ENCODE measurements at places on chromosomes 3 and 15.

DNA sequence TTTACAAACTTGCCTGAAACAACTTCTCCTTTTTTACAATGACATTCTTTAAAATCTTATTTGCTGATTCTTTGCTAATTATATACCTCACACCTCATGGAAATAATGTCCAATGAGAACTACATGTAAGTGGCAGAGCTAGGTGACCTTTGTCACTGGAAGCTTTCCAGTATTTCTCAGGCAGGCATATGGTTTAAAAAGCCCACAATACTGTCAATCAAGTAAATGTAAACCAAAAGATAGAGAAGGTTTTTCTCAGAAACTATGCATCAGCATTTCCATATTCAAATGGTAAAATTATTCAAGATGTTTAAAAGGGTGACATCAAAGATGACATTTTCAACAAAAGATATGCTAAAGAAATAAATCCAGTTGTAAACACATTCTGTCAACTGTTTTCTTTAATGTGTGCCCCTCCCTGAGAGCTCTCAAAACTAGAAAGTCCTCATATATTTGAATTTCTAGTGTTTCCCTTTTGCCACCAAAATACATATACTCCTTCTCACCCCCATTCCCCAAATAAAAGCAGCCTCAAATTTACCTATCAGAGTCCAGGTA is 10.1 kb upstream of the STRIT1 start:
- DNase-seq, result no peak

- peak; percentile 5 for DNase-seq
These were observed 459.4 kb upstream of the TGFBR2 start for GRCh38 chr3:30146978-30147377.

- peak; percentile 94 for DNase-seq
These were observed 11.0 kb upstream of the FBLN2 start for GRCh38 chr3:13537909-13538296.

GRCh38 chr3:159859836-159860235 is 128.8 kb upstream of the IL12A start:
- no peak for DNase-seq

DNA sequence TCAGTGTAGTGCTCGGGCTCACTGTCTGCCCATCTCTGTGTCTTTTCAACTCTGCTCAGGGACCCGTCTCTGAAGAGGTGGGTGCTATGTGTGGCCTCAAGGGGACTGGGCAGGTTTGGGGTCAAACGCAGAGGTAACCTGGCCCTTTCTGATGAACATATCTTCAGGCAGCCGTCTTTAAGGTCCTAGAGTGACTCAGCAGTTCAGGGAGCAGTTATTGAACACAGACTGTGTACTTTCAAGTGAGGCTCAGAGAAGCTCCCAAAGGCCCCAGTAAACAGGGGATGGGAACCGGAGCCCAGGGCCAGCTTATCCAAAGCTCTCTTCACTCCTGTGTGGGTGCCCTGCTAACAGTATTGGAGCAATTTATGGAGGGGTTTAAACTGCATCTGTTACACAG is 73.1 kb downstream of the WDR76 start:
- DNase-seq, result no peak

GRCh38 chr3:189132839-189133238 is 38.9 kb upstream of the TPRG1 start:
- no peak for DNase-seq

DNA sequence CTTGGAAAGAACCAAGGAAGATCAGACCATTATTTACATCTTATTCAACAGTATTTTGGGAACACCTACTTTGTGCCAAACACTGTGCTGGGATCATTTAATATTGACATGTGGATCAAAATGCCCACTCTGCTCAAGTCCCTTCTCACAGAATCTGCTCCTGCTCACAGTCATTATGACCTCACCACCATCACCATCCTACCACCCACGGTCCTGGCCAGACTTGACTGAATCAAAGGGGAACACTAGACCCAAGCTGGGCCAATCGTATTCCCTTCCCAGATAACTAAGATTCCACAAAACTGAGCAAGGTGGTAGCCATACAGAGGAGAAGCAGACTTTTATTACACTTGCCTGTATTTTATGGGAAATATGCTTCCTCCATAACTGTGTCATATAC is 3.4 kb upstream of the CEP152 start:
- DNase-seq, result no peak

DNA sequence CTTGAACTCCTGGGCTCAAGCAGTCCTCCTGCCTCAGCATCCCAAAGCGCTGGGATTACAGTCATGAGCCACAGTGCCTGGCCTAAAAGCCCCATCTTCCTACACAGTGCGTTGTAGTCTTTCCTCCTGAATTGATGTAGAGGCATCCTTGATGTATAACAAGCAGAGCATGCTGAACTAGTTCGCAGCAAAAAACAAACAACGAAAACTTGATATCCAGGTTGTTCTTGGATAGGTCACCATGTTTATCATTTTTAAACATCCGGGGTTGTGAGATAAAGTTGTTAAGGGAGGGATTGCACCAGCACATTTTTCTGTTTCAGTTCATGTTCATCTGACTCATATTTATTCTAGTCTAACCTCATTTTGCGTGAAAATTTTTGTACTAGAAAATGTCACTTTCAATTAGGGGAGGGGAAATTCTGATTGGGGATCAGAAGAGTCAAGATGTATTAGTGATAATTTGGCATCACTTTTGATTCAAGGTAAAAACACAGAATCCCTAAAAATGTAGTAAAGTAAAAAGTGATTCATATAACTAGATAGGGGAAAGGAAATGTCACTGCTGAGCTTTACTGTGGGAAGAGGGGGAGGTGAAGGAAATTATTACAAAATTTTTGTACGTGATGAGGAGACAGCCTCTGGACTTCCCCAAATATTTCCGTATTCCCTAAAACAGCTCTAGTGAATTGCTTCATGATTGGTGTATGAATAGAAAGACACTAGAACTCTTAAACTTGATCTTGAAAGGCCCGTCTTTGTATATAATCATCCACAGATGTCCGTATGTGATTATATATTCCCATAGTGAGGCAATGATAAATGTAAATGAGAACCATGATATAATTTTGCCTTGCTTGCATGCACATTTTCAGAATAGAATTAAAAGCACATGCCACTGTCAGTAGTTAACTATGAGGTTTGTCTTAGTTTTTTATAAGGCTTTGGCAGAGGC is 22.9 kb downstream of the RAB8B start:
- no peak for DNase-seq

DNA sequence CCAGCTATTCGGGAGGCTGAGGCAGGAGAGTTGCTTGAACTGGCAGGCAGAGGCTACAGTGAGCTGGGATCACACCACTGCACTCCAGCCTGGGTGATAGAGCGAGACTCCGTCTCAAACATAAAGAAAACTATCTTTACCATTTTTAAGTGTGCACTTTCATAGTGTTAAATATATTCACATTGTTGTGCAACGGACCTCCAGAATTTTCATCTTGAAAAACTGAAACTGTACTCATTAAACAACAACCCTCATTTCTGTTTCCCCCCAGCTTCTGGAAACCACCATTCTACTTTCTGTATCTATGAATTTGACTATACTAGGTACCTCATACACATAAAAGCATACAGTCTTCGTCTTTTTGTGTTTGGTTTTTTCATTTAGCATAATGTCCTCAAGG is 375.1 kb downstream of the SHQ1 start:
- DNase-seq, result no peak

DNA sequence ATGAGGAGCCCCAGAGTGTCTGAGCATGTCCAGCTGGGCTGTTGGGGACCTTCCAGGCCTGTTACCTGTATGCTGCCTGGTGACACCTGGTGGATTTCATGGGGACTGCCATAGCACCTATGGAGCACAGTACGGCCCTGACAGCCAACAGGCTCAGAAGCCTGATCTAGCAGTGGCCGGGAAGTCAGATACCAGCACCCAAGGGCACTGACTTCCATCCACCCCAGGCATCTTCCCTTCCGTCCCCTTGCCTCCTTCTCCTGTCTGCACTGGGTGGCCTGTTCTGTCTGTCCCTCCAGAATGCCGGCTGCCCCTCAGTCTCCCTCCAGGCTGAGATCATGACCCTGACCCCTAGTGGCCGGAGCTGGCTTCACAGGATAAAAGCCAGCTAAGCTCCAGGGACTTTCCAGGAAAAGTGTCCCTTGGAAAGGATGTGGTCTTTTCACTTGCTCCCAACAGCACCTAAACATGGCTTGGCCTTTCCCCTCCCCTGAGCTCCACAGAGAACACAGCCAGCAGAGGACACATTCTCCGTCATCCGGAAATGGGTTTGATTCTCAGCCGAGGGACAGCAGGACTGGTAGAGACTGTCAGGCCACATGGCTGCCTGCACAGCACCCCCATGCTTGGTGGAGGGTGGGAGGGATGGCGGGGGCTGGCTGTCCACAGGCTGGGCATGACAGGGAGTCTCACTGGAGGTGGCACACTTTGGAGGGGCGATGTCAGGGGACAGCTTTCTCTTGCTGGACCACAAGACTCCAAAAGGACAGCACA is 9.5 kb downstream of the RPS17 start:
- peak; percentile 78 for DNase-seq

DNA sequence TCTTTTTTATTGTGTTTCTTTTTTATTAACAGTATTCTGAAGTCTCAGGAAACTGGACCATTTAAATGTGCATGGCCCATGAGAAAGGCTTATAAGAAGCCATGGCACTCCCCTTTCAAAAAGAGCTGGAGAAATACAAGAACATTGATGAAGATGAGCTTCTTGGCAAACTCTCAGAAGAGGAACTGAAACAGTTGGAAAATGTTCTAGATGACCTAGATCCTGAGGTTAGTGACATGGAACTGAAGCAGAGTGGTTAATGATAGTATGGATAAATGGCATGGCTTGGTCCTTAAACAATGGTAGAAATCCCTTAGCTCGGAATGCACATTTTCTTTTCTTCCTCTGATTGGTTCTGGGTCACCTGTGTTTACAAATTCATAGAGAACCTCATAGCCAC is 14.9 kb downstream of the TMOD2 start:
- DNase-seq, result no peak
